Gastrocnemius medialis (tissue), 4 donors: ENCODE measurements at places on chromosomes 7 and 10. TPM values are rescaled to one million over a fixed set of nuclear protein-coding genes. Genes with fewer than 3 reads are reported as not detected.

GRCh38 chr10:120970595-120971529, 119.7 kb downstream of the WDR11 start:
- H3K27me3 ChIP-seq = peaks cover 8% of the 10 kb centered on the region
- no peak overlapping the region for H3K27ac ChIP-seq
- no peak for DNase-seq
- no peak overlapping the region for H3K4me3 ChIP-seq

Gene MBL2
- total RNA-seq = 0.07 TPM

- H3K4me1 ChIP-seq = peaks cover 19% of the 10 kb centered on the region
- peak; percentile 70 for DNase-seq
- H3K4me3 ChIP-seq = peak overlapping the region; percentile 51
- H3K36me3 ChIP-seq = no peaks in the 10 kb centered on the region
- peak overlapping the region; percentile 90 for H3K27ac ChIP-seq
Measured at GRCh38 chr10:77638321-77639101, 903 bp upstream of the KCNMA1 start.

Gene FAM20C
- total RNA-seq = 16.7 TPM

Gene ANKRD30A
- total RNA-seq = not detected

GRCh38 chr7:111103678-111104274, 12.8 kb downstream of the LRRN3 start:
- no peak overlapping the region for H3K27ac ChIP-seq
- H3K36me3 ChIP-seq = no peaks in the 10 kb centered on the region
- H3K27me3 ChIP-seq = no peaks in the 10 kb centered on the region
- no peaks in the 10 kb centered on the region for H3K4me1 ChIP-seq
- DNase-seq = no peak

GRCh38 chr7:81925530-81925929, 155.7 kb upstream of the HGF start:
- H3K27ac ChIP-seq = no peak overlapping the region
- no peaks in the 10 kb centered on the region for H3K36me3 ChIP-seq
- H3K4me1 ChIP-seq = no peaks in the 10 kb centered on the region
- H3K27me3 ChIP-seq = no peaks in the 10 kb centered on the region
- DNase-seq = no peak

- H3K4me3 ChIP-seq = no peak overlapping the region
- peaks cover 13% of the 10 kb centered on the region for H3K4me1 ChIP-seq
- H3K36me3 ChIP-seq = no peaks in the 10 kb centered on the region
Measured at GRCh38 chr7:105838627-105839231, 37.7 kb downstream of the ATXN7L1 start.

DNA sequence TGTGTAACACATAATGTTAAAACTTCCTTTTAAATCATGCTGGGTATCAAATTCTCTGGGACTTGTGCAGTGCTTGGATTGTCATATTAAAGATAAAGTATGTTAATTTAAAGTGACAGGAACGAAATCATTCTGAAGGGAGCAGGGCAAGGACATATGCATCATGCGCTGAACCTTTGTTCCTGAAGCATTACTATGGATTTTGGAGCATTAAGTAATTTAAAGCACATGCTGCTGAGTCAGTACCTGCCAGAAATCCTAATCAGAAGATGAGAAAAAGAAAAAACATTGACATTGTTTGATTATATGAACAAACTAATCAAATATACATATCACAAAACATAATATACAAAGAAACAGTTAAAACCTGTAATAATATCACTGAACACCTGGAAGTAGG, 101.4 kb downstream of the MICU1 start:
- H3K27ac ChIP-seq = no peak overlapping the region
- H3K36me3 ChIP-seq = no peaks in the 10 kb centered on the region
- DNase-seq = no peak

DNA sequence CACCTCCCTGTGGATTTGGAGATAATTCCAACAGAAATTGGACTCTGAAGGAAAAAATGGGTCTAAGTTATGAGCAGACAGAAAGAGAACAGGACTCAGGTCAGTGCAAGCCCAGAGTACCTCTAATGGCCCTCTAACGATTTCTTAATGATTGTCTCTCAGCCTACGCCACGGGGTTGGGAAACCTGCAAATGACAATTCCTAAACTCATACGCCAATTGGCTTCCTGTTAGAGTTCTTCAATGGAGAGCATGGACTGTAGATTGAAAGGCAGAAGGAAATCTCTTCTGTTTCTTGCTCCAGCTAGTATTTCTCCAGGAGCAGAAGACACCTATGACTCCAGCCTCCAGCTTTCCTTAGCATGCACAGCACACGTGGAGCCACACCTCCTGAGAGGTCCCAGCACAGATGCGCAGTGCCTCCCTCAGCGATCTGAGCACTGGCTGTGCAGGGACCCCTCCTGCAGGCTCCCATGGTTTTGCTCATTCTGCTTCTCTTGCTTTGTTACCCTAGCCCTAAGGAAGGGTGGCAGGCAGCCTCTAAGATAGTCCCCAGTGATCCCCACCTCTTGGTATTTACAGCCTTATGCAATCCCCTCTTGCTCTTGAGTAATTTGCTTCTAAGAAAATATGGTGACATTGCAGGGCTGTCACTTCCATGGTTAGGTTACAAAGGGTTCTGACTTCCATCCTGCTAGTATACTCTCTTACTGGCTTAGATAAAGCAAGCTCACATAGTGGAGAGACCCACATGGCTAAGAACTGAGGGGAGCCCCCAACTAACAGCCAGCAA, 30.1 kb downstream of the DENND11 start:
- DNase-seq = no peak
- H3K4me3 ChIP-seq = no peak overlapping the region
- no peak overlapping the region for H3K27ac ChIP-seq
- H3K27me3 ChIP-seq = no peaks in the 10 kb centered on the region

DNA sequence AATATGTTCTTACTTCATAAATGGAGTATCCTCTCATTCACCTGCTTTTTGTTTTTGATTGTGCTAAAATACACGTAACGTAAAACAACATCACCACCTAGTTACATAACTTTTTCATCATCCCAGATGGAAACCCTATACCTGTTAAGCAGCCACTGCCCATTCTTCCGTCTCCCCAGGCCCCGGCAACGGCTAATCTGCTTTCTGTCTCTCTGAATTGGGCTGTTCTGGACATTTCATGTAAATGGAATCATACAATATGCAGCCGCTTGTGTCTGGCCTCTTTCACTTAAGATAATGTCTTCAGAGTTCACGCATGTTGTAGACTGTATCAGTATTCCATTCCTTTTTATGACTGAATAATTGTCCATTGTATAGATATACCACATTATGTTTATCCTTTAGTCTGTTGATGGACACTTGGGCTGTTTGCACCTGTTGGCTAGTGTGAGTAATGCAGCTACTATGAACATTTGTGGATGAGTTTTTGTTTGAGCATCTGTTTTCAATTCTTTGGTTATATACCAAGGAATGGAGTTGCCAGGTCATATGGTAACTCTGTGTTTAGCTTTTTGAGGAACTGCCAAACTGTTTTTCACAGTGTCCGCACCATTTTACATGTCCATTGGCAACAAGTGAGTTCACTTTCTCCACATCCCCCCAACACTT, 14.1 kb upstream of the SUN1 start:
- no peaks in the 10 kb centered on the region for H3K27me3 ChIP-seq
- peak overlapping the region; percentile 75 for H3K4me3 ChIP-seq
- H3K27ac ChIP-seq = peak overlapping the region; percentile 91
- no peak for DNase-seq

Gene MAGI2
- 0.90 TPM for total RNA-seq

Gene IFIT1
- total RNA-seq = 3.2 TPM

Gene XRCC2
- 0.41 TPM for total RNA-seq

Gene GATA3
- 0.55 TPM for total RNA-seq

- no peaks in the 10 kb centered on the region for H3K27me3 ChIP-seq
- H3K4me1 ChIP-seq = no peaks in the 10 kb centered on the region
- H3K36me3 ChIP-seq = no peaks in the 10 kb centered on the region
- H3K27ac ChIP-seq = no peak overlapping the region
- H3K4me3 ChIP-seq = no peak overlapping the region
Measured at GRCh38 chr10:43114743-43115611, 23.3 kb upstream of the CSGALNACT2 start.

DNA sequence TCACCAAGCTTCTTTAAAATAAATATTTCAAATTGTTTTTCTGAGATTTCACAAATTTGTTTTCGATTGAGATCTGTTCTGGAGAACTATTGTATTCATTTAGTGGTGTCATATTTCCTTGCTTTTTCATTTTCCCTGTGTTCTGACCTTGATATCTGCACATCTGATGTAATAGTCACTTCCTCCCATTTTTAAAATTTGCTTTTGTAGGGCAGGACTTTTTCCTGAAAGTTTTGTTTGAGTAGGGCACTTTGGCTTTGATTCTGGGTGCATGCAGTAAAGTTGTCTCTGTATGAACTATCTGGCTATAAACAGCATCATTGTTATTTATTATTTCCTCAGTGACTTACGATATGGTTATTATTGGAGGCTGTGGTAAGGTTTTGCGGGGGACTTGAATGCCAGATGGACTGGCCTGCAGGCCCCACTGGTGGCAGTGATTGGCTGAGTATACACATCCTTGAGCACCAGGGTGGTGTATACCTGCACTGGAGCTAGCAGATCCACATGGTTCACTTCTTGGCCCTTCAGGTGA, 83.6 kb downstream of the CSTF2T start:
- peaks cover 9% of the 10 kb centered on the region for H3K4me1 ChIP-seq
- H3K4me3 ChIP-seq = no peak overlapping the region
- H3K27ac ChIP-seq = no peak overlapping the region

- no peak overlapping the region for H3K27ac ChIP-seq
- no peaks in the 10 kb centered on the region for H3K27me3 ChIP-seq
- H3K4me3 ChIP-seq = no peak overlapping the region
- no peaks in the 10 kb centered on the region for H3K4me1 ChIP-seq
Measured at GRCh38 chr7:137142376-137142775, 201.2 kb downstream of the PTN start.

Gene SLK
- 43.3 TPM for total RNA-seq

GRCh38 chr7:25552998-25553397, 324.7 kb upstream of the NPVF start:
- no peak overlapping the region for H3K4me3 ChIP-seq
- H3K4me1 ChIP-seq = no peaks in the 10 kb centered on the region
- no peaks in the 10 kb centered on the region for H3K27me3 ChIP-seq
- H3K36me3 ChIP-seq = no peaks in the 10 kb centered on the region
- no peak for DNase-seq

Gene SORBS1
- total RNA-seq = 224 TPM

Gene TAC1
- not detected for total RNA-seq

- no peaks in the 10 kb centered on the region for H3K27me3 ChIP-seq
- H3K4me3 ChIP-seq = no peak overlapping the region
- H3K4me1 ChIP-seq = peaks cover 71% of the 10 kb centered on the region
- DNase-seq = no peak
- H3K36me3 ChIP-seq = no peaks in the 10 kb centered on the region
Measured at GRCh38 chr10:118742782-118743181, 12.0 kb downstream of the CACUL1 start.

- no peak for DNase-seq
- H3K27ac ChIP-seq = no peak overlapping the region
- no peaks in the 10 kb centered on the region for H3K27me3 ChIP-seq
- H3K4me1 ChIP-seq = no peaks in the 10 kb centered on the region
- H3K36me3 ChIP-seq = no peaks in the 10 kb centered on the region
- no peak overlapping the region for H3K4me3 ChIP-seq
Measured at GRCh38 chr7:148049068-148049467, 541.5 kb upstream of the C7orf33 start.

Gene VENTX
- total RNA-seq = 1.3 TPM

DNA sequence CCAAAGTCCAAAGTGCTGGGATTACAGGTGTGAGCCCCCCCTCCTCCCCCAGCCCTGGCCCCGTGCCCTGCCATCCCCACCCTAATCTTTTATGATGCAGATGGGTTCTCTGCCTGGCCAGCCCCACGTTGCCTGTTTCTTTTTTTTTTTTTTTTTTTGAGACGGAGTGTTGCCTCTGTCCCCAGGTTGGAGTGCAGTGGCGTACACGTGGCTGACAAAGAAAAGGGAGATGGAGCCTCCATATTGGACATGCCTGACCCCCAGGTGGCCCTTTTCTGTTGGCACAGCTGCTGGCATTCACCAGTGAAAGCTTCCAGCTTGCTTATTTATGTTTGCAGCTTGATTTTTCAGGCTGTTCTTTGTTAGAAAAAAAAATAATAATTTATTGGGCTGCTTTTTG, 235.3 kb downstream of the CCDC3 start:
- H3K27ac ChIP-seq = no peak overlapping the region
- no peak for DNase-seq
- no peaks in the 10 kb centered on the region for H3K36me3 ChIP-seq
- H3K4me3 ChIP-seq = no peak overlapping the region
- H3K27me3 ChIP-seq = no peaks in the 10 kb centered on the region

- peaks cover 4% of the 10 kb centered on the region for H3K27me3 ChIP-seq
- no peaks in the 10 kb centered on the region for H3K4me1 ChIP-seq
- H3K27ac ChIP-seq = no peak overlapping the region
- H3K4me3 ChIP-seq = no peak overlapping the region
- H3K36me3 ChIP-seq = no peaks in the 10 kb centered on the region
Measured at GRCh38 chr7:98051118-98051744, 55.4 kb upstream of the LMTK2 start.

DNA sequence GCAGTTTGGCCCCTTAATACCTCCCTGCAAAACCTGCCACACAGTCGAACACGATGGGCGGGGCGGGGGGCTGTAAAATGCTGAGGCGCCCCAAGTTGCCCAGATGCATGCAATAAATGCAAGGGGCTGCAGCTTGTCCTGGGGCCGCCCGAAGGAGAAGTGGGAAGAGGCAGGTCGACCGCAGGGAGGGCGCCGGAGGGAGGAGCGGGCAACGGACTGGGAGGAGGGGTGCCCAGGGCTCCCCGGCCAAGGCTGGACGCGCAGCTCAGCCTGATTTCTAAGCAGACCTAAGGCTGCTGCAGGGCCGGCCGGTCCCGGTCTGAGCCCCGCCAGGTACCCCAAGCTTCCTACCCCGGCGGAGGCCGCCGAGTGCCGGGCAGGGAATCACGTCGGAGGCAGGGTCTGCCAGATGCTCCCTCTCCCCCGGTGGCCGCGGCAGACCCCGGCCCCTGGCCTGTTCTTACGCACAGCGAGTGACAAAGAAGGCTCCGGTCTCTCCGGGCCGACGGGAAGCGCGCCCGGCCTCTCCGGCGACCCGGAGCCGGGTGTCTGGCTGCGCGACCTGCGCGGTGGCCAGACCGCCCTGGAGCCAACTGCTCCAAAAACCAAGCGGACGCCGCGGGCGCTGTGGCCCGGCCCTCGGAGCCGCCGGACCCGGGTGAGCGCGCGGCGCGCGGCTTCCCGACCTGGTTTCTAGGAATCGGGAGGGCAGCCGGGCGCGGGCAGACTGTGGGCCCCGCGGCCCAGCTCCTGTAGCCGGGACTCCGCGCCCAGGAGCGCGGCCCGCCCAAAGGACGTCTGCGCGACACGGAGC, 744 bp upstream of the EBF3 start:
- peaks cover 8% of the 10 kb centered on the region for H3K4me1 ChIP-seq
- H3K36me3 ChIP-seq = no peaks in the 10 kb centered on the region
- peaks cover 87% of the 10 kb centered on the region for H3K27me3 ChIP-seq
- H3K27ac ChIP-seq = peak overlapping the region; percentile 58
- no peak for DNase-seq

- H3K4me3 ChIP-seq = no peak overlapping the region
- H3K27ac ChIP-seq = no peak overlapping the region
- DNase-seq = no peak
- no peaks in the 10 kb centered on the region for H3K4me1 ChIP-seq
- H3K27me3 ChIP-seq = no peaks in the 10 kb centered on the region
Measured at GRCh38 chr10:62735464-62736167, 68.9 kb upstream of the ADO start.

GRCh38 chr7:7771452-7771851, 53.0 kb upstream of the RPA3 start:
- no peak for DNase-seq
- H3K27me3 ChIP-seq = no peaks in the 10 kb centered on the region
- no peak overlapping the region for H3K27ac ChIP-seq
- no peaks in the 10 kb centered on the region for H3K36me3 ChIP-seq
- H3K4me1 ChIP-seq = no peaks in the 10 kb centered on the region
- H3K4me3 ChIP-seq = no peak overlapping the region

Gene CCL26
- total RNA-seq = not detected

Gene CD36
- total RNA-seq = 275 TPM

Gene SVIL
- 1,164 TPM for total RNA-seq
